ENCODE measurements at places on chromosomes 6 and 20. TPM values are rescaled to one million over a fixed set of nuclear protein-coding genes. Genes with fewer than 3 reads are reported as not detected.

The HSPA12B gene
- total RNA-seq = 1.1 TPM

The SLC22A7 gene
- total RNA-seq = 0.37 TPM

The SOBP gene
- total RNA-seq = 23.0 TPM

The PRR18 gene
- 0.16 TPM for total RNA-seq

The PCMT1 gene
- 65.5 TPM for total RNA-seq

The RBBP8NL gene
- total RNA-seq = not detected

The TNXB gene
- total RNA-seq = 6.6 TPM

The ROS1 gene
- not detected for total RNA-seq

The TUBB2B gene
- 665 TPM for total RNA-seq

The DTD1 gene
- 73.4 TPM for total RNA-seq

The FILIP1 gene
- total RNA-seq = 0.79 TPM

The SPDEF gene
- total RNA-seq = 0.12 TPM

DNA sequence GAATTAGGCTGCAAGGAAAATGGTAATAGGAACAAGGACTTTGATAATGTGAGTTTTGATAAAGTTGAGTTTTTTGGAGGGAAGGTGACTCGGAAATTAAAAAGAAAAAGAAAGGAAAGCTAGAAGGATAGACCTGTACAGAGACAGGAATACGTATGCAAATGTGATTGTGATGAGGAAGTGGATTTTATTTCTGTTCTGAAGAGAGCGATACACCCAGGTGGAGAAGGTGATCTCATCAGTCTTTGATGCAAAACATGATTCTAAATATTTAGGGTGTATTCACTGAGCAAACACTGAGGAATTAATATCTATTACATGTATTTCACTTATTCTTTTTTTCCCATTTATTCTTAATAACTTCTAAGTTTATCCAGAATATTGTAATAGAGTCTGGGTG, 9.2 kb upstream of the PLEKHG1 start:
- no peak for DNase-seq

GRCh38 chr6:142886431-142887170, 58.4 kb downstream of the HIVEP2 start:
- no peak for DNase-seq

DNA sequence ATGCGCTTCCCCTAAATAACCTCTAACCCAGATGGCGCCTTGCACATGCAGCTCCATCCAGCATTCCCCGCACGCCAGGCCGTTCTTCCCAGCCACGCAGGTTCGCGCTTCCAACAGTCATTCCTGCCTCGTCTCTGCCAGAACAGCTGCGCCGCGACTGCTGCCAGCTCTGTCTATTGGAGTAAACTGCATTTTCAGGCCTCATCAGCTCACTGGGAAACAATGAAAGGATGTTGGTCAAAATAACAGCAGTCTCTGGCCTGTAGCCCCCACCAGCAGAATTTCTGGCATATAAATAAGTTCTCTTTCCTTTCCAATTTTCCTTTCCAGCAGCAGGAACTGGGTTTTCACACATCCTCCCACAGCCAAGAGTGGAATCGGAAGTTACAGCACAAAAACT, 14.6 kb downstream of the NRSN1 start:
- DNase-seq = no peak

DNA sequence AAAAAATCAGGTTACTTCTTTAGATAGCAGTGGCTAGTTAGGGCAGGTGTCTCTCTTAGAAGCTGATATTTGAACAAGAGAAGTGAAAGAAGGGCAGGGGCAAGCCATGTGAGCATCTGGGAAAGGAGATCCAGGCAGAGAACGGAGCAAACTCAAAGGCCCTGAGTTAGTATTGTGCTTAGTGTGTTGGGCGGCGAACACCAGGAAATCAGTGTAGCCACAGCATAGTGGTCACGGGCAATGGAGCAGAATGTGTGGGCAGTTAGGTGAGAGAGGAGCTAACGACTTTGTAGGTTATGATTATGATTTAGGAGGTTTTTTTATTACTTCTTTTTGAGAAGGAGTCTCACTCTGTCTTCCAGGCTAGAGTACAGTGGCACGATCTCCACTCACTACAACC, 229.3 kb downstream of the TMEM242 start:
- no peak for DNase-seq

DNA sequence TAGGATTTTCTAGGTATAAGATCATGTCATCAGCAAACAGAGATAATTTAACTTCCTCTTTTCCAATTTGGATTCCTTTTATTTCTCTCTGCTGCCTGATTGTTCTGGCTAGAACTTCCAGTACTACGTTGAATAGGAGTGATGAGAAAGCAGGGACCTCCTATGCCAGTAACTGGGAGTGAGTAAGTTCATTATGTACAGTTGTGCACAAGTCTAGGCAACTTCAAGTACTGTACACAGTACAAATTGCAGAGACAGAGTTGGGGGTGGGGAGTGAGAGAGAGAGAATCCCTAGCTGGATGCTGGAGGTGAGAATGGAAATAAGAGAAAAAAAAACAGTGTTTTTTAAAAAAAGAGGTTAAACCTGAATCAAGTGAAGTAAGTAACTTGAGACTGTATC, 210.2 kb downstream of the MMUT start:
- no peak for DNase-seq

DNA sequence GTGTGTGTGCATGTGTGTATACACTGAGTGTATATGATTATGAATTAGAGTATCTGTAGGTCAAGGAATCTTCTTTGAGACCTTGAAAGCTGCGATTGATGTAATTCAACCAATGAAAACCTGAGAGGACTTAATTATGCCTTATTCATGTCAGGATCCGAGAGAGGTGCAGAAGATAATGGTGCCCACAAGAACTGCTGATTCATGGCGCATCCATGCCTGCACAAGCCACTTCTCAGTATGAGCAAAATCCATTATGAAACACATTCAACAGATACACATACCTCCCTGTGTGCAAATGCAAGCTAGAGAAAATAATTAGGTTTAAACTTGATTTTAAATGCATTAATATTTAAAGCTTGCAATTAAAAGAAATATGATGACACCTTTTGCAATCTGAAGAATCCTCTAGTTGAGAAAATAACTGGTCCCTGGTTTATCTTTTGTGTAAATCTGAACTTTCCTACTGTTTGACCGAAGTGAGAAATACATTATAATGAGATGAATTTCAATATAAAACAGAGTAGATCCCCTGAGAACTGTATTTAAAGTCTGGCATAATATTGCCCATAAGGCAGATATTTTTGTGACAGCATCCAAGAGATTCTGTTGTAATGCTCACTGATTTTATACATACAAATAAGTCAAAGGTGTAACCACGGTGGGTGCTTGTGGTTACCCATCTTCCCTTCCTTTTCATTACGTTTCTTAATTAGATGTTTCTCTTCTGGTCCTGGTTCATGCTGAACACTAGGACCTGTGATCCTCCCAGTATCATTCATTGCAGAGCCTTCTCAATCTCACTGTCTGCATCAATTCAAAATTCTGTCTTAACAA, 45.6 kb downstream of the LY86 start:
- DNase-seq = no peak

GRCh38 chr20:46689082-46689753, at the start of gene TP53RK:
Gene TP53RK (minus strand): TSS chr20:46689444. CDS start chr20:46689414, 30 bp downstream.
- DNase-seq = peak; percentile 95

DNA sequence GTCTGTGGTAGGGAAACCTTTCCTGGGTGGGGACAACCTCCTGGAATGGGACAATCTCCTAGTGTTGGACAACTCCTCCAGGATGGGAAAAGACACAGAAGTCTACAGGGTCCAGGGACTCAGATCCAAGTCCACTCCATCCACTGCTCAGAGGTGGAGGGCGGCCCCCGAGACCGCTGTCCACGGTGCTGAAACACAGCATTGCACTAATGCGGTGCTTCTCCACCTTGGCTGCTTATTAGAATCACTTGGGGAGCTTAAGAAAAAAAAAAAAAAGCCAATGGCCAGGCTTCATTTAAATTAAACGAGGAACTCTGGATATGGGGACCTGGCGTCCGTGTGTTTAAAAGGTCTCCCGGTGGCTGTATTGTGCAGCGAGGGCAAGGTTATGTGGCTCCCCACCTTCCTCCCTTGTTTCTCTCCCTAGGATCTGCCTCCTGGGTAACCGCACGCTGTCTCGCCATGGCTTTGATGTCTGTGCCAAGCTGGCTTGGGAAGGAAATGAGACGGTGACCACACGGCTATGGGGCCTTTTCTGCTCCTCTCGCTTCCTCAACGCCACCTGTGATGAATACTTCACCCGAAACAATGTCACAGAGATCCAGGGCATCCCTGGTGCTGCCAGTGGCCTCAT, 12.0 kb downstream of the SLC12A5 start:
- peak; percentile 80 for DNase-seq

DNA sequence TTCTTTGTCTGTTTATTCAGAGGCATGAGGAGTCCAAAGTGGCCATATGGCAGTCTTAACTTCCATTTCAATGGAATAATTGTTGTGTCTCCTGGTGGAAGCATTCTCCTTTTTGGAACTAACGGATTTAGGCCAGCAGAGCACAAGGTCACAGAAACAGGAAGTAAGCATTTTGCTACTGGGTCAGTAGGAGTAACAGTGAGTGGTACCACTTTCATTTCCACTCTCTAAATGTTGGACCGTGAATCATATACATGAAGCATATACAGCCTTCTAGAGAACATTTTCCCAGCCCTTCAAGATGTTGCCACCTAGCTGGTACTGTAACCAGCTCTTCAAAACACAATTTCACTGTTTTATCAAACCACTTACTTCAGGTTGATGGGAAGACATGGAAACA, 182.8 kb downstream of the EYS start:
- DNase-seq = no peak

- no peak for DNase-seq
Measured at GRCh38 chr6:43680308-43681200, 7.0 kb downstream of the MRPS18A start.

- DNase-seq = no peak
Measured at GRCh38 chr20:25223179-25223661, 24.7 kb upstream of the PYGB start.

- DNase-seq = no peak
Measured at GRCh38 chr20:45934046-45934585, 367 bp upstream of the PCIF1 start.

- no peak for DNase-seq
Measured at GRCh38 chr6:157847846-157848245, 24.8 kb downstream of the SNX9 start.

DNA sequence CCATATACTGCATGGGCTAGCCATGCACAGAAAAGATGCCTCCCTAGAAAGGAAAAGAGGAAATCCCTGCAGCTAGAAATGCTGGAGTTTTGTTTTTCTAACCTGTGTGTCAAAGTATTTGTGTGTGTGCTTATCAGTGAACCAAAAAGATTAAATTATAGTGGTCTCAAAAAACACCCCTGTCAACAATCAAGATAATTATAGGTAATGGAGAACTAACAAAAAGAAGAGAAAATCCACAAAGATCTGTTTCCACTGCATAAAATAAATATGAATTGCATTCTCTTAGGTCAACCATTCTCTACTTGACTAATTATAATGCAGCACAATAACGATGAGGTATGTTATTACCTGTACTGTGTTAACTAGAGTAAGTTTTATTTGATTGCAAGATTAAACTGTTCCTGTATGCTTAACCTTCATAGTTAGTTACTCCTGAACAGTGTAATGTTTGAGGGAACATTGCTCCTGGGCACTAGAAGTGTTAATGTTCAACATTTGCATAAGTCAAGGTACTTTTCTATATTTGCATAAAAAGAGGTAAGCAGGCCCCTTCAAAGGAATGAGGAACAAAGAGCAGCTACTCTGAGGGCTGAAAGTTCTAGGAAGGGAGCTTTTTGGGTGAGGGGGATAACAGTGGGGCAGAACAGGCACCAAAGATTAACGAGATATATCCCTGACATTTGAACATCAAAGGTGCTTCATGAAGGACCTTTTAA, 212.1 kb downstream of the BTBD9 start:
- no peak for DNase-seq

GRCh38 chr6:5626727-5627426, 365.6 kb downstream of the FARS2 start:
- no peak for DNase-seq

DNA sequence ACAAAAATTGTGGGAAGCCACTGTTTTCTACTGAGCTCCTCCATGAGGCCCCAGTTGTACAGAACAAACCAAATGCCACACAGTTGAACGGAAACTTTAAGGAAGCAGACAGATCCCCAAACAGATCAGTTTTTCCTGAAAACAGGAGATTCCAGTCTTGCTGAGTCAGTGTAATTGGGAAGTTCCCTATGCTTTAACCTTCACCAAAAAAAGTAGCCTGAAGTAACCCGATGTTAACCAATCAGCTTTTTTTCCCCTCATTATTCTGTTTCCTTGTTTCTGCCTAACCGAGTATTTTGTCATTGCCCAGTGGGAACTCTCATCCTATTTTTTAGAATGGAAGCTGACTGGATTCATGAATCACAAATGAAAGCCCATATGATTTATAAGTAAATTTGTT, 36.7 kb downstream of the MARCKS start:
- no peak for DNase-seq

DNA sequence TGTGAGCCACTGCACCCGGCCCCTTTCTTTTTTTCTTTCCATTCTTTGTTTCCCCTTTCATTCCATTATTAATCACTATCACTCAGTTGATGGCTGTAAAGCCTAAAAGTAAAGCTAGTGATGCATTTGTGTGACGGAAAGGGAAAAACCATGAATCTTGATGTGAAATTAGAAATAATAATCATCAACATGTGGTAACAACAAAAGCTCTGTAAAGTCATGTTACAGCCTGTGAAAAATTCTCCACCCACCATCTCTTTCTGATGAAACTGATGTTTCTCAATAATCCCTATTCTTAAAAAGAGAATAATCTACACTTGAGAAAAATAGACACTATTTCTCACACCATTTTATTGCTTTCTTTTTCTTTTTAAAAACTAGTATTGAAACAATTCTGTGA, 80.0 kb downstream of the CRYBG1 start:
- DNase-seq = no peak

- no peak for DNase-seq
Measured at GRCh38 chr20:51001430-51002265, 21.3 kb downstream of the KCNG1 start.

- DNase-seq = no peak
Measured at GRCh38 chr20:2888224-2888955, 15.1 kb downstream of the PTPRA start.

- no peak for DNase-seq
Measured at GRCh38 chr20:44028868-44029847, 114.5 kb downstream of the TOX2 start.

- DNase-seq = no peak
Measured at GRCh38 chr6:113668641-113669408, 188.3 kb upstream of the MARCKS start.

- DNase-seq = no peak
Measured at GRCh38 chr20:57389695-57390603, 1.2 kb upstream of the RBM38 start.

GRCh38 chr20:5557123-5557522, 193.1 kb upstream of the SHLD1 start:
- peak; percentile 35 for DNase-seq

DNA sequence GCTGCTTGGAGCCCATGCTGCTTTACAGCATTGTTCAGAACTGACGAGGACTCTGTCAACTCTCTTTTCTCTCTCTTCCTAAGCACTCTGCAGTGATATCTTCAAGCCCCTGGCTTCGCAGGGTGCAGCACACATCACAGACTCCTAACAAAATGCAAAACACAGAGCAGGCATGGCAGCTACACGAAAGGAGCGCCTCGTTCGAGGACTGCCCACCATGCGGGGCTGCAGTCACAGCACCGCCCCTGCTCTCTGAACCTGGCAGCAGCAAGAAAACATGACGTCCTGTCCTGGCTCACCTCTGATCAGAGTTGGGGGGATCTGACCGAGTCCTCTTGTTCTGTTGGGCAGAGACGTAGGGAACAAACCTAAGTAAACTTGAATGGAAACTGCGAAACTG, 281.7 kb downstream of the CDH26 start:
- DNase-seq = no peak

GRCh38 chr6:92715991-92716390, 703.4 kb downstream of the EPHA7 start:
- DNase-seq = no peak
